ENCODE measurements at places on chromosomes 7 and 10.

GRCh38 chr10:87618566-87619423 is 40.9 kb upstream of the PAPSS2 start:
- no peak for DNase-seq

DNA sequence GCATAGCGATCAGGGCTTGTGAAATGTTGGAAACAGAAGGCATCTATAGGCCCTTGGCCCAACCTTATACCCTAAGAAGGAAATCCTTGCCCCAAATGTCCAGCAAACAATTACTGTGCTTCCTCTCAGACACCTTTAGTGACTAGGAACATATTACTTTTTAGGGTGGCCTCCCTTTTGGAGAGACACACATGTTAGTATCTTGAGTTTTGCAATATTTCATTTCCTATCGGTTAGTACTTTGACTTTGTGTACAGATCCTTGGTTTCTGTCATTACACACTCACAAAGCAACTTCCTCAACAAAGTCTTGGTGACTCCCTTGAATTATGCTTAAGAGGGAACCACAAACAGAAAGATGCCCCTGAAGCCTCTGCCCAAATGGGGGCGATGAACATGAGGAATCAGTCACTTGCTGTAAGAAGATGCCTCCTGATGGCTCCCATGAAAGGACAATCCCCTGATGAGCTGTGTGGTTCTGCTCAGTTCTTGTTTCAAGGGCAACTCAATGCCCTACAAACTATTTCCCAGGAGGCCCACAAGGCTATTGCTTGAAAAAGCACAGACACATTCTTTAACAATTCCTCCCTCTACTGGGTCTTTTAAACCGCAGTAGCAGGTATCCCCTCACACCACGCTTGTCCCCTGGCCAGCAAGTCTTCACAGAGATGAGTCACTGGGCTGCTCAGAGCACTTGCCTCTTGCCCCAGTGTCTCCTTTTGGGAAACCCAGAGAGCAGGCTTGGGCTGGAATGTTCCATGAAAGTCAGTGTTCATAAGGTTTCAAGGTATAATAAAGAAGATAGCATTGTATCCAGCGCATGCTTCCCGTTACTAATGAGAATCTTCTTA is 196.2 kb downstream of the FANK1 start:
- no peak for DNase-seq

DNA sequence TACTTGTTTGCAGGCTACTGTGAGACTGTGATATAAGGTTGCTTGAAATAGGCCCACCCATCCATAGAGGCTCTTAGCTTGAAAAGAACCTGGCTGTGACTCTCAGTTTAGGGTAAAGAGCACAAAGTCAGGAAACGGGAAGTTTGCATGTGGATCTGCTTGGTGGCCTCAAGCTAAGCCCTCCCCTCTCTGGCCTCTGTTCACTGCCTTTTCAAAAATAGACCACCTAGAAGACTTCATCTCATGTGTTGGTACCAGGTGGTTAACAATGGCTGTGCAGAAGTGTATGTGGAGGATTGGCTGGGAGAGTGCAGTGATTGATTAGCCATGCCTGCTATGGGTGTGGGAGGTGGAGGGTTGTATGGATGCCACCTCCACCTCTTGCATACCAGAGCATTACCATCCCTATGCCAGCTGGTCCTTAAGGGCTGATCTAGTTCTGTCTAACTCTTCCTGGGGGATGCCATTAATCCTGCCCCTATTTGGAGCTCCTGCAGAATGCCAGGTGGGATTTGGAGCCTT is 122.0 kb downstream of the ZMIZ1 start:
- no peak for DNase-seq

GRCh38 chr10:89151857-89152256 is 55.3 kb downstream of the CH25H start:
- no peak for DNase-seq

GRCh38 chr10:72259491-72260238 is 14.1 kb upstream of the DDIT4 start:
- no peak for DNase-seq

GRCh38 chr7:146423446-146423845 is 306.8 kb downstream of the CNTNAP2 start:
- no peak for DNase-seq

DNA sequence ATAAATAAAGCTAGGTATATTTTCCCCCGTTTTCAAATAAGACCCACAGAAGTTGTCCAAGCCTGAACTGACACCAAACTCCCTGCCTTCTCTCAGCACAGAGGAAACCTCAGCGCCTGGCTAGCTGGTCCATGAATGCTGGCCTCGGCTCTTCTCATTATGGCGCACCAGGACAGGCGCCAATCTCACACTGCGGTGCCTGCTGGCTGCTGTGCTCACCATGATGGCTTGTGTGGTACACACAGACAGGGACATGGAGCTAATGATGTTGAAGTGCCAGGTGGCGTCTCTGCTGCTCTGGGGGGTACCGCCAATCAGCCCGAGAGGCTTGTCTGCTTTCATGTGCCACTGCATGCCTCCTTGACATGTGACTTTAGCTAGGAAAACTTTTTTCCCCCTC is 43.2 kb upstream of the USP6NL start:
- no peak for DNase-seq

GRCh38 chr7:31497516-31497915 is 16.4 kb upstream of the ITPRID1 start:
- no peak for DNase-seq

GRCh38 chr7:12674861-12675260 is 12.6 kb upstream of the ARL4A start:
- DNase-seq = no peak

GRCh38 chr10:129869596-129870473 is 94.2 kb downstream of the EBF3 start:
- DNase-seq = no peak

GRCh38 chr7:123608991-123609882 is 7.6 kb downstream of the ASB15 start:
- no peak for DNase-seq

DNA sequence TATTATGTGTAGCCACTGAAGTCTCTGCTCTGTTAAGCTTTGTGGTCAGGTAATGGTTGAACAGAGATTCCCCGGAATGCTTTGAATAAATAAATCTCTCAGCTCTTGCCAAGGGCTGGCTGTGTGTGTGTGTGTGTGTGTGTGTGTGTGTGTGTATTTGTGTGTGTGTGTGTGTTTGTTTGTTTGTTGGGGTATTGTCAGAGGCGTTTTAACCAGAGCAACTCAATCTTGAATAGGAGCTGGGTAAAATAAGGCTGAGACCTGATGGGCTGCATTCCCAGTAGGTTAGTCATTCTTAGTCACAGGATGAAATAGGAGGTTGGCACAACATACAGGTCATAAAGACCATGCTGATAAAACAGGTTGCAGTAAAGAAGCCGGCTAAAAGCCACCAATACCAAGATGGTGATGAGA is 256.2 kb upstream of the CACNA2D1 start:
- no peak for DNase-seq

DNA sequence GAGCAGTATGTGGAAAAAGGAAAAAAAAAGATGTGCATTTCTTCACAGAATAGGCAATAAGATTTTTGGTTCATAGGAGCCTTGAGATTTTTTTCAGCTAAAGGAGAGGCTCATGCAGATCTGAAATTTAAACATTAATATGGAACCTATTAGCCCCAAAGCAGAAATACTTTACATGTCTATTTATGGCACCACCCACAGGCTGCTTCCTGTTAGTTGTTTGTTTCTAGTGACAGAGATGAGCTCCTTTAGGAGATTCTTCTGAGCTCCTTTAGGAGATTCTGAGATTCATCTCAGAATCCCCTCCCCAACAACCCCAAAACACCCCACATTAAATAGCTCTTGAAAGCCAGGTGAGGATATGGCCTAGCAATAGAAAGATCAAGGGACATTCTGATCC is 27.9 kb upstream of the HPS1 start:
- DNase-seq = no peak

GRCh38 chr10:88060762-88061161 is 197.3 kb downstream of the PTEN start:
- no peak for DNase-seq

GRCh38 chr10:97915346-97916131 is 65.9 kb downstream of the GOLGA7B start:
- DNase-seq = no peak

- no peak for DNase-seq
Observed at GRCh38 chr10:75646218-75646915, 214.9 kb downstream of the LRMDA start.

DNA sequence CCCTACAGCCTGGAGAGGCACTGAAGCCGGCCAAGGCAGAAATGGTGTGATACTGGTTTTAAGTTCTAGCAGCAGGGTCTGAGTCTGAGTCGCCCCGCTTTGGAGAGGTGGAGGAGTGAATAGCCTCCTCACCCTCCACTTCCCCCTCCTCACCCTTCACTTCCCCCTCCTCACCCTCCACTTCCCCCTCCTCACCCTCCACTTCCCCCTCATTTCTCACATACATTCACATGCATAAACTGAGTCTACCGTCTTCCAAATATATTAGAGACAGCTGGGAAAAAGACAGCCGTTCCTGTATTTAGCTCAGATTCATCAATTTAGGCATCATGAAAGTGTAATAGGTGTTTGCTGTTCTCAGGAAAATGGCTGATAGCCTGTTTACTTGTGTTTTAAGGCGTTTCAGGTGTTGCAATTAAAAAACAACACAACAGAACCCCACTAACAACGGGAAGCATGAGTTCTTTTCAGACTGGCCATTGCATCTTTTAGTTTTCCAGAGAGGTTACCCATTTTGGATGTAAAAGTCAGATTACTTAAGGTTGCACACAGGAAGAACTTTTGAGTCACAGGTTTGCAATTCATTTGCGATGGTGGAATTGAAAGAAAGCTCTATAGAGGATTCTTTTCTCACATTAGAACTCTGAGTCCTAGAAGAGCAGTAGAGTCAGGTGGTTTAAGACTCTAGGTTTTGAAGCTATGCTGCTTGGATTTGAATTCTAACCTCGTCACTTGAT is 861 bp downstream of the NRBF2 start:
- DNase-seq = no peak

DNA sequence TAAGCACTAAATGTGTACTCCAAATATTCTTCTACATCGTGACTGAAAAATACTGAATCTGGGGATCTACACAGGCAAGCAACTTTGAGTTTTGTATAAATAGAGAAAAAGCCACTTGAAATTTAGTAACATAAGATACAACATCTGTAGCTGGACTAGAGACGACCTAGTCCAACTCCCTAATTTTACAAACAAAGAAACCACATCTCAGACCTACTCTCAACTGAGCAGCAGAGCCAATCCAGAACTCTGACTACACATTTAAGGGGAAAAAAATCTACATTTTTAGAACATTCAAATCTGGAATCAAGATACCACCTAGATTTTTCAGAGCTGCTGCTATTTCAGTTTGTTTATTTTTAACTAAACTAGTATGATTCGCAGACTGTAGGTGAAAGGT is 88.9 kb downstream of the CABCOCO1 start:
- DNase-seq = no peak

DNA sequence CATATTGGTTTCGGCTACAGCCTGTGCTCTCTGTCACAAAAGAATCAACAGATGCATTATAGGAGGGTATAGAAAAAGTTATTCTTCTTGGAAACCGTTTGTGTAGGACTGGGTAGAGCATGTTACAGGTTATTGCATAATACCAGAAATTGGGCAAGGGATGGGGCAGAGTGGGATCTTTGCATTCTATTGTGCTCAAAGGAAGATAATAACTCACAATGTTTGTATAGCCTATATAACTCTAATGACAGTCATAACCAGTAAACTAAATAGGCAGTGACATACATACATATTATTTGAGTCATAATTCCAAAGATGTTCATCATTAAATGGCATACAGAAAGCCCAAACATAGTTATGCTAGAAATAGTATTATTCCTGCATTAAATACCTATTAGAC is 179.7 kb downstream of the XPNPEP1 start:
- DNase-seq = no peak

DNA sequence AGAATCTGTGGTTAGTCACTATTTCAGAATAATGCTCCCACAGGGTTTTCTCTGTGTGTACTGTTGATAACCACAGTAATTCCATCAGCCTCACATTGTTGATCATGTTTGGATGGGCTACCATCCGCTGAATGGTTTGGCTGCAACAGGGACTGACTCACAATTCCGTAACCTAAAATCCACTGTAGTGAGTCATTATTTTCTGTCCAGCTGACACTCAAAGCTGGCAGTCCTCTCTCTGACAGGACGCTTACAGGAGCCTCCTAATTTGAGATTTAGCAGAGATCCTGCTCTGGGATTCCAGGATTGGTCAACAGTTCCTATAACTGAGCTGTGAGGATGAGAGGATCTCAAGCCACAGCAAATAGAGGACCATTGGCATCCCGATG is 32.7 kb downstream of the VWA2 start:
- DNase-seq = no peak

- DNase-seq = no peak
Observed at GRCh38 chr7:21749378-21749777, 196.3 kb downstream of the CDCA7L start.

GRCh38 chr7:149855361-149856305 is 17.5 kb downstream of the ZNF862 start:
- no peak for DNase-seq

DNA sequence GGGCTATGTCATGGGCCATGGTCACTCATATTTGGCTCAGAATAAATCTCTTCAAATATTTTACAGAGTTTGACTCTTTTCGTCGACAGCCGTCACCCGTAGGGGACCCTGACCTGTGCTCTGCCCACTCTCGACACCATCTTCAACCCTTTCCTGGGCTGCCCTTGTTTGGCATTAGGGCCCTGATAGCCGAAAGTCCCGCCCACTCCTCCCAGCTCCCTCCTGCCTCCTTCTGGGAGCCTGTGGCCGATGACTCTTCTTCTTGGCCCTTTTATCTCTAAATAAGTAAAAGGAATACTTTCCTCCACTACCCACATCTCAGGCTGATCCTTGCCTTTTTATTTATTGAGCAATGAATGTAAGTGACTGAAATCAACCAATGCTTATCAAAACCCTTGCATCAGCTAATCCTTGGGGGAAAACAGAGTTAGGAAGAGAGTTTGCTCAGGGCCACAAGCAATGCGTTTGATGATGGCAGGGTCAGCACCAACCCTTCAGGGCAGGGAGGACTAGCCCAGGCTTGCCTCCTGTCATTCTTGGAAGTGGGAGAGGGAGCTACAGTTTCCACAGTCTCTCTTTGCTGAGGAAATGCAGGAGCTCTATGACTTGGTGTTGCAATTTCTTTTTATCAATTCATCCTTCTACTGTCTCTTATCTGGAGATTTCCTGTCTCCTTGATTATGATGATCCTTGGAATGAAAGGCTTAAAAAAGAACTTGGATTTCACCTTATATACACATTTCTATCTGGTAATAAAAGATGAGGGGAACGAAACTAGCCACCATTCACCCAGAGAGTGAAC is 218.2 kb upstream of the PODXL start:
- DNase-seq = no peak

GRCh38 chr7:41886262-41886900 is 183.5 kb upstream of the INHBA start:
- no peak for DNase-seq

- DNase-seq = no peak
Observed at GRCh38 chr7:149809215-149809614, 29.0 kb upstream of the ZNF862 start.

DNA sequence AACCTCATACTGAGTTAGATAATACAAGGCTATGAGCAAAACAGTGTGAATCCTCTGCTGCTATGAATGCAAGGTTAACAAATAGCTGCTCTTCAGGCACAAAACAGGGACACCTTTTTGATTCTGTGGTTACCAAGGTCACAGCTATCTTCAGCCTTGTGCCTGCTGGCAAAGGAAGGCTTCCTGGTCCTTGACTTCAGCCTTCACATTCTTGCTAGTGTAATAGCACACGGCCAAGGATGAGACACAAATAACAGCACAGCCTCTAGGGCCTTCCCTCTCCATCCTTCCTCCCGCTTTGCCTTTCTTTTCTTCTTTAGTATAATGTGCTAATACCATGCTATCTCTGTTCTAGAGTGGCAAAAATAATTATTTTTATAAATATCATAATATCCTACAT is 130.6 kb upstream of the CAV2 start:
- no peak for DNase-seq

Measured in esophagus squamous epithelium (tissue), 5 donors.